ENCODE measurements at places on chromosomes 7 and 10.

DNA sequence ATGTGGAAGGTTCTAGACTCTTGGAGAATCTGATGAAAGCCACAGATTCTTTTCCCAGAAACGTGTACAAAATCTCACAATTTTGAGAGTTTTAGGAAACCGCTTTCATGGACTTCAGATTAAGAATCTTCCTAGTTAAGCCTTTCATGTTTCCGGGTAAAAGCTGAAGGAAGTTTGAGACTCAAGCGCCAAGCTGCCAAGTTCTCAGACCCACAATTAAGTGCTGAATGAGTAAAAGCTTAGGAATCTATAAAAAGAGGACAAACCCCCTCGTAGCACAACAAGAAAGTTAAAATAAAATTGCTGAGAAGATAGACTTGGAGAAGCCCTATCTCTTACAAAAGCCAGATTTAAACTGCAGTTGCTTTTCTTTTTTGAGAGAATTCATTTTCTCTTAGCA, 99.6 kb downstream of the ST8SIA6 start:
- no peak for DNase-seq

DNA sequence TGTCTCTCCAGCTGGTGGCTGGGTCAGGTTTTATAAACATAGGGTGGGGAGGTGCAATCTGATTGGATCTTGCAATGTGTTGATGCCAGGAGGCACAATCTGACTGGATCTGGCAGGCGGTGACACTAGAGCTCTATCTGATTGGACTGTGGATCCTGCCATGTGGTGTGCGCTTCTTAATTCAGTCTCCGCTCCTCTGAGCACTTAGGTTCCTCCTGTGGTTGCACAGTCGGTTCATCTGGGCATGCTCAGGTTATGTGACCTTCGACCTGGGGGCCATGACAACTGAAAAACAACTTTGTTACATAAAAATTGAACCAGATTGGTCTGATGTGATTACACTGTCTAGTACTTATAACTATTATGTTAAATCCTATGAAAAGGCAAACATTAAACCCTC, 127.1 kb upstream of the SVIL start:
- no peak for DNase-seq

GRCh38 chr7:96400518-96400917, 78.6 kb upstream of the SLC25A13 start:
- DNase-seq: no peak

DNA sequence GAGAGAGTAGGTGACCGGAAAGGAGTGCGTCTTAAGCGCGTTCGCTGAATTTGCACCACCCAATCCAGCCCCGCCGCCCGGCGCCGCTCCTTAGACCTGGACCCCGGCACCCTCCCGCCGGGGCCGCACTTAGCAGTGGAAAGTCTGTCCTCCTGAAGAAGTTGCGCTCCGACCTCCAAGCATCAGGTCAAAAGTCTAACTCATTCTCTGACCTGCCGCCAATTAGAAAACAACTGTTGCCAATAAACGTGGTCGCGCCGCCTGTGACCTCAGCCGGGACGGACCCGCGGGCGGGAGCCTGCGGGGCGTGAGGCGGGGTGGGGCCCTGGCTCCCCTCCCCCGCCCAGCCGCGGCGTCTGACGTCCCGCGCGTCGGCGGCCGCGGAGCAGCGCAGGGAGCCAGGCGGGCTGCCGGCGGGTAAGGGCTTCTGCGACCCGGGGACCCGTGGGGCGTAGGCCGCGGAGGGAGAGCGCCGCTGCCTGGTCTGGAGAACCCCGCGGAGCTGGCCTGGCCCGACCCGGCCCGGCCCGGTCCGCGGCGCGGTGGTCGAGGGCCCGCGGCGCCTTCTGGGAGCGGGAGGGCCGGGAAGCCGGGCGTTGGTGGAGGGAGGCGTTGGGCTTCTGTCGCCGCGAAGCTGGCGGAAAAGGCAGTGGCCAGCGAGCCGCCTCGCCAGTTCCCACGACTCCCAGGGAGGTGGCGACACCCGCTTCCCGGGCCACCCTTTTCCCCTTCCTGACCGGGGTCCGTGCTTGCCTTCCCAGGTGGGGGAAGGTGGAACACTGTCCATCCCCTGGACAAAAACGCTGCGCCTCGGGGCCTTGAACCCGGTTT, at the start of gene BCAP29:
Gene BCAP29 (plus strand): TSS at position 362 of the 831 bp plus-strand sequence. CDS start 527 bp downstream, outside the sequence.
- DNase-seq: peak; percentile 58

DNA sequence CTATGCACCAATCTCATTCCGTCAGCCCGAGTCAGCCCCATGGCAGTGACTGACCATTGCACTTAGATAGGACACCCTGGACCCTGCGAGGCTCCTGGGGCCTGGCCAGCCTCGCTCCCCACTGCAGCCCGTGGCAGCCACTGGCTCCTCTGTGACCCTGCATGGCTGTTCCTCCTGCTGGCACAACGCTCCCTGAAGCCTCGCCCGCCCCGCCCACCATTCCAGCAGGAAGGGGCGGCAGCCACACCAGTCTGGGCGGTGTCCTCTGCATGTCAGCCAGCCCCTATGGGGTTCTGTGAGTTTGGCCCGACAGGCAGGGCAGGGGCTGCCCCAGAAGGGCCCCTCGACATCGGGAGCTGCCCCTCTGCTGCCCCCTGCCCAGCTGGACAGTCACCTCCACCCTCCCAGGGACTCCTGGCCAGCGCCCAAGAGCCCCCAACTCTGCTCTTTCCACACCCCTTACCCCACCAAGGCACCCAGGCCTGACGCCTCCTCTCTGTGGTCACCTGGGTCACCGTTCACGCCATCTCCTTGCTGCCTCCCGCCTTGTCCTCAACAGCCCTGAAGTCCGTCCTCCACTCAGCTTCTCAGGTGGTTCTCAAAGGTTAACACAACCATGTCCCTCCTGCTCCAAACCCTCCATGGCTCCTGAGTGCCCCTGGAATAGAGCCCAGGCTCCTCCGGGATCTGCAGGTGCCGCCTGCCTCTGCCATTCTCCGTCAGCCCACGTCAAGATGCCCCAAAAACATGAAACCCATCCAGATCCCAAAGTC, 103.5 kb downstream of the MICALL2 start:
- no peak for DNase-seq

- no peak for DNase-seq
These were observed 69.0 kb downstream of the DENND2A start for GRCh38 chr7:140571538-140572122.

DNA sequence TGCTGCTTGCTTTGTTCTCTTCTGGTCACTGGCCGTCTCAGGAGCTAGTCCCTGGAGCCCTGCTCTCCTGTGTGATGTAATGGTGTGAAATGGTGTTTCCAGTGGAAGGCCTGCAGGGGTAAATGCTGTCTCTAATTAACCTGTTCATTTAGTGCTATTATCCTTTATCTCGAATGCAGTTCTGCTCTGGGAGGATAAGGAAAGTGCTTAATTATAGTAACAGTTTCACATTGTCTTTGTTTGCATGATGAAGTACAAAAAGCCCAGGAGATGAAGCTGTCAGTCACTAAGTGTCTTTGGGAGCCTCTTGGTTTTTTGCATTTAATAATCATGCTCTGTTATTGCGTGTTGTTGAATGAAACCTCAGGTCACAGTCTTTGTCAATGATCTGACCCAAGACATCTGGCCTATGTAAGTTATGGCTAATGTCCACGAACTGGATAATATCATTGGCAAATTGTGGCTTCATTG, 755.3 kb upstream of the GALNT17 start:
- DNase-seq: no peak

- DNase-seq: no peak
These were observed 112.2 kb upstream of the GALNT17 start for GRCh38 chr7:71019706-71020105.

DNA sequence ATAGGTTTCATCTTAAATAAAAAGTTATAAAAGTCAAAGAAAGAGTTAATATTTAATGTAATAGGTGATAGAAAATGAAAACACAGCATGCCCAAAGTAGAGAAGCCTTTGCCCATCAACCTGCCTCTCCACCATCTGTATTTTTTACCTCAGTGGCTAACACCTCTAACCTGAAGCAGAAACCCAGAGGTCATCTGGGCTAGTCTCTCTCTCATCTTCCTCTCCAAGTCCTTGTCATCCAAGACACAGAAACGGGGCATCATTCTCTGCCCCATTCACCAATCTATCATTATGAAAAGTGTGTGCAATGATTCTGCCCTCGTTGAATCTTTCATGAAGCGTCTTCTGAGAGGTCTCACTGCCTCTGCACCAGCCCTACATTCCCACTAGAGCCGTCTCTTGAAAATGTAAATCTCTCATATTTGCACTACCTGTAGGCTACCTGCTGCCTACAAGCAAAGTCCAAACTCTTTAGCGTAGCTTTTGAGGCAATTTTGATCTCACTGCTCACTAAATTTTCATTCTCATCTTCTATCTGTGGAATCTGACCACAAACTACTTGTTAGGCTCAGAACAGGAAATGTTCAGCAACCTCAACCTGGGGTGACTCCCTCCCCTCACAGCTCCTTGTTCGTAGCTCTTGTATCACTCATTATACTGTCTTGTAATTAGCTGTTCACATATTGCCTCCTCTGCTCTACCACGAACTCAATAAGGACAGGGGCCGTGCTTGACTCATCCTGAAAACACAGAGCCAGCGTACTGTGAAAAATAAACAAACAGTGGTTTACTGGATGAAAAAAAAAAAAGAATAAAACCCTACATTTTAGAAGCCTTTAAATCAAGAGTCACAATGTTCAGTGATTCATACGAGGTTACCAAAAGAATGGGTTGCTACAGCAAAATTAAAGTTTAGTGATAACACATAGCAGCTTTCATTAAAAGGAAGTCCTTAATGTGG, 83.1 kb downstream of the CTNNA3 start:
- no peak for DNase-seq

GRCh38 chr10:122567056-122567660, 6.6 kb downstream of the DMBT1 start:
- no peak for DNase-seq

- no peak for DNase-seq
These were observed 32.8 kb downstream of the CPVL start for GRCh38 chr7:29113384-29114102.

DNA sequence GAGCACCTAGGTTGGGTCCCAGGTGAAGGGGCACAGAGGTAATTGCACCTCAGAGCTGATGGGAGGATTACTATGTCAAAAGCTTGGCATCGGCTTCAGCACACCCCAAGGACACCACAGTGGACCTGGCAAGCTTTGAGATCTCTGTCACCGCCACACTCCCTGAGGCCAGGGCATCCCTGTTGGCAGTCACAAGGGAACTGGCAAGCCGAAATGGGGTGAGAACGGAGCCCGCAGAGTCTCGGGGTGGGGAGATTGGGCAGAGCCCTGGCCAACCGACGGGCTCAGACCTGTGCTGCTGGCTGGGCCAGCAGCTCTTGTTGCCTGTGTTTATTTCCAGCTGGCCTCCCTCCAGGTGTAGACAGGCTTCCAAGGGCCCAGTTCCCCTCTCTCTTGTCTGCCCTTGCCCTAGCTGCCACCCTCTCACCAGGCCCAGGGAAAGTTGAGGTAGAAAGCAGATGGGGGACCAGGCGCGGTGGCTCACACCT, 2.5 kb downstream of the HSPB1 start:
- no peak for DNase-seq

DNA sequence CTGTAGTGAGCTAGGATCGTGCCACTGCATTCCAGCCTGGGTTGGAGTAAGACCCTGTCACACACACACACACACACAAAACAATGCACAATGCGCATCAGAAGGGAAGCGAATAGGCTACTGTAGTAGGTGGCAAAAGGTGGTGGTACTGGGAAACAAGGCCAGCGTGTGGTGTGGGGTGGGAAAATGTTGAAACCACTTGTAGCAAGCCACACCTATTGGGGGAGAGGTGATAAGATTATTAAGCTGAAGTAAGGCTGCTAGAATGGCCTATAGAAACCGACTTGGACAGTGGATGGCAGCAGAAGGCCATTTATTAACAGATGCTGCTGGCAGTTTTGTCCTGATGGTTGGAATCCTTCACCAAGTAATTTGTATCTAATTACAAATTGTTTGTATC, 7.2 kb upstream of the CHCHD1 start:
- DNase-seq: no peak

DNA sequence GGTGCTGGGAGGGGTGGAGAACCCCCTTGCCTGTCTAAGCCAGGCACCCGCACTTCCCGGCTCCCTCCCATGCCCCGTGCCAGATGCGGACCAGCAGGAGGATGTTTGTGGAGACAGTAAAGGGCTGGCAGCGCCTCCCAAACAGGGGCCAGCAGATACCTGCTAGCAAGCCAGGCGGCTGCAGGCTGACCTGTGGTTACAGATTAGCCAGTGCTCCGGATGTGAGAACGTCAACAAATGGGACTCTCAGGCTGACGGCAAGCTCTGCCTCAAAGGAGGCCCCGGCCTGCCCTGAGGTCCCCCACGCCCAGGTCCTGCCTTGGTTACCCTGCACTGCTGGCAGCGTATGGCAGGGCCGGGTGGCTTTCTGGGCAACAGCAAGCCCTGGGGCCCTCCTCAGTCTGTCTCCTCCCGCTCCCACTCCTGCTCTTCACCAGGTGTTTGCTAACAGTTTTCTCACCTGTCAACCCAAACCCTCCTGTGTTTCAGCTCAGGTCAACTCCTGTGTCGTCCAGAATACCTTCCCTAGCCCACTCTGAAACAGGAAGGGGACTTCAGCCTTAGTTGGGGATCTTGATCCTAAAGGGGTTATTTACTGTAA, 85.4 kb downstream of the NEURL1 start:
- DNase-seq: no peak

GRCh38 chr7:66267249-66267648, 62.1 kb downstream of the TPST1 start:
- DNase-seq: no peak

DNA sequence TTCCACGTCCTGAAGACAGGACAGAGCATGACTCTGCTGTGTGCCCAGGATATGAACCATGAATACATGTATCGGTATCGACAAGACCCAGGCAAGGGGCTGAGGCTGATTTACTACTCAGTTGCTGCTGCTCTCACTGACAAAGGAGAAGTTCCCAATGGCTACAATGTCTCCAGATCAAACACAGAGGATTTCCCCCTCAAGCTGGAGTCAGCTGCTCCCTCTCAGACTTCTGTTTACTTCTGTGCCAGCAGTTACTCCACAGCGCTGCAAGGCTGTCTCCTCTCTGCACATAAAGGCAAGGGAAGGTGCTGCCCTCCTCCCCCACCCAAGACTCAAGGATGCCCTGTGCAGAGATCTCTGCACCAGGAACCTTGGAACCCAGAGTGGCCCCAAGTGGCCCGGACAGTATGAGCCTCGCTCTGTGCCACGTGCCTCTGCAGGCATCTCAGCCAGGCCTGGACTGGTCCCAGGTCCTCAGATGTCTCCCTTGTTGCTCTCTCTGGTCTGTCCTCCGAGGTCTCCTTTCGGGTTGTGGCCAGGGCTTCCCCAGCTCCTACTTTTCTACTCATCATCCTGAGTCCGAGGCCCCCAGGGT, 230.3 kb upstream of the PRSS58 start:
- no peak for DNase-seq

- no peak for DNase-seq
These were observed 23.5 kb downstream of the KLHL7 start for GRCh38 chr7:23129036-23129435.

- no peak for DNase-seq
These were observed 6.3 kb downstream of the CAMK2G start for GRCh38 chr10:73867871-73868631.

DNA sequence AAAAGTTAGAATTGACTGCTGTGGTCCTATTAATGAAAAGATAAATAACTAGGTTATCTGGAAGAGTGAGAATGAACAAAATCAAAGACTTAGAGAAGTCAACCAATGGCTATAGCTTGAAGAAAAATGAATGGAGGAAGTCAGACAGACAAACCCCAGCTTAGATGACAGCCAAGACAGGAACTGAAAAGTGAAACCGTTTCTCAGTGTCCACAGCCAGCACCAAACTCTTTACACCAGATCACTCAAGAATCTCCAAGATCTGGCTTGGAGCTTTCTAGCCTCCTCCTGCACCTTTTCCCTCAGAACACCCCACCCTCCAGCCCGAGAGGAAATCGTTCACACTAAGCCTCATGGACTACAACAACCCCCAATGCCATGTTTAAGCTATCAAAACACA, 167.0 kb downstream of the SFMBT2 start:
- no peak for DNase-seq
